ENCODE measurements at places on chromosomes 4 and X.

GRCh38 chrX:144616317-144616716, 631.0 kb upstream of the SPANXN1 start:
- DNase-seq = no peak

DNA sequence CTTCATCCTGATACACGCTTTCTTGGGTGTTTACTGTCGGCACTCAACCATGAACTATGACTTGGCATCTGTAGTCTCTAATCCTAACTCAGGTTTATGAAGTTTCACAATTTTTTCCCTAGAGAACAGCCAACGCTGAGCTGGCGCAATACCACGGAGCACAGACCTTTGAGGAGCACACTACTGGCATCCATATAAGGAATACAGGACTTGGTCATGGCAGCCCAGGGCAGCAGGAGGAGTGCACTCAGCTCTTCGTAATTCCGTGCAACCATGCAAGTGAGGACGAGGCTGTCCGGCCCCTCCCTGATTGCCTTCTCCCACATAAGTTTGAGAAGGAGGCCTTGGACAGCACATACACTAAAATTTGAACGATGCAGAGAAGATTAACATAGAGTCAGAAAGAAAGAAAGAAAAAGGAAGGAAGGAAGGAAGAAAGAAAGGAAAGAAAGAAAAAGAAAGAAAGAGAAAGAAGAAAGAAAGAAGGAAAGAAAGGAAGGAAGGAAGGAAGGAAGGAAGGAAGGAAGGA, 41.0 kb upstream of the PDLIM5 start:
- DNase-seq = no peak

- DNase-seq = no peak
Observed at GRCh38 chr4:107666134-107666533, 53.9 kb downstream of the PAPSS1 start.

DNA sequence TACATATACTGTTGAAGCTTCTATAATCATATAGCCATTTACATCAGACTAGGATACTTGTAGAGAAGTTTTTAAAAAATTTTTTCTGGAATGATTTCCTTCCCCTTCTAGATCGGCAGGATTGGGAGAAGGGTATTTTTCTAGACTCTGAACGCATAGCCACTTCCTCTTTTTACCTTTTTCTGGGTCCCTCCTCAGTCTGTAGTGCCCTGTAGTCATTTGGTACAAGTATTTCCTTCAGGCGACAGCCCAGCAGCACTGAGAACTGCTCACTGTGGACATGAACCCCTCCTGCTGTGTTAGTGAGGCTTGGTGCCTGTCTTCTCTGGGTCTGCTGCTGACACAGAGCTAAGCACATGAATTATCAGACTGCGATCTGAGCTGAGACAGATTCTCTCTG, 255.4 kb downstream of the ARHGAP10 start:
- peak; percentile 31 for DNase-seq

DNA sequence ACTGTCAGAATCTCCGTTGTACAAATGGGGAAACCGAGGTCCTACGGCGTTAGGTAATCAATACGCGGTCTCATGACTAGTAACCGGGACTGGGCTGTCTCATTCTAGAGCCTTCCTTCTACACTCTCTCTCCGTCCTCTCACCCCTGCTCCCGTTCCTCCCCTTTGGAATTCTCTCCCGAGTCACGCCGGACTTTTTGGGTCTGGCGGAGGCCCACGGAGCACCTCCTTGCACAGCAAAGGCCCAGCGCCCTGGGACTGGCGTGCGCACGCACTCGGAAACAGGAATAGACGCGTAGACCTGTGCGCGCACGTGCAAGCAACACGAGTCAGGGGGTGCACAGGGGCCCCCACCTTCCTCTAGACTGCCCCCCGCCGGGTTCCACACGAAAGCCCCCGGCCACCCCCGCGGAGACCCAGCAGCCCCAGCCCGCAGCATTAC, 361 bp downstream of the QDPR start:
- peak; percentile 79 for DNase-seq

DNA sequence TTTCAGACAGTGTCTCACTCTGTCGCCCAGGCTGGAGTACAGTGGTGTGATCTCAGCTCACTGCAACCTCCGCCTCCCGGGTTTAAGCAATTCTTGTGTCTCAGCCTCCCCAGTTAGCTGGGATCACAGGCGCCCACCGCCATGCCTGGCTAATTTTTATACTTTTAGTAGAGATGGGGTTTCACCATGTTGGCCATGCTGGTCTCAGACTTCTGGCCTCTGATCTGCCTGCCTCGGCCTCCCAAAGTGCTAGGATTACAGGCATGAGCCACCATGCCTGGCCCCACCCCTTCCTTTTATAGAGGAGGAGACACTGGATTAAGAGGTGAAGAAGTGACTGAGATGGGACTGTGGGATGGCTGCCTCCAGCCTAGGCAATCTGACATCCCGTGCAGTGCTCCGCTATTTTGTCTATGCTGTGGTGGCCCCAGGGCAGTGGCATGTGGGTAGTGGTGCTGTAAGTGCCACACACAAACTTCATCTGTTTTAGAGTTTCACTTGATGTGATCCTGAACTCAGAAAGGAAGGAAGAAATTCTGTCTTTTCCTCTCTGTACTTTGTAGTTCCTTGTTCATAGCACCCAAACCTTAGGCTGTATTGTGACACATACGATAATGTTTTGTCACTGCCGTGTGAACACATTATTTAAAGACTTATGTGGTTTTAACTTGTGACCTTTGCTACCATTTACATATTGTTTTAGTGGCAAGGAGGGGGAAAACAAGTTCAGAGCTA, 48.9 kb downstream of the FNIP2 start:
- DNase-seq = peak; percentile 60

All from GM12865 (cell line).